ENCODE measurements at places on chromosomes 3 and 15. TPM values are rescaled to one million over a fixed set of nuclear protein-coding genes. Genes with fewer than 3 reads are reported as not detected.

The PPP1R14D gene
- total RNA-seq = not detected

The FAM107A gene
- 4.1 TPM for total RNA-seq

The CLK3 gene
- total RNA-seq = 41.0 TPM

The NANOGP8 gene
- total RNA-seq = 0.44 TPM

The SLC9A9 gene
- total RNA-seq = 14.6 TPM

The CPLX3 gene
- total RNA-seq = not detected

DNA sequence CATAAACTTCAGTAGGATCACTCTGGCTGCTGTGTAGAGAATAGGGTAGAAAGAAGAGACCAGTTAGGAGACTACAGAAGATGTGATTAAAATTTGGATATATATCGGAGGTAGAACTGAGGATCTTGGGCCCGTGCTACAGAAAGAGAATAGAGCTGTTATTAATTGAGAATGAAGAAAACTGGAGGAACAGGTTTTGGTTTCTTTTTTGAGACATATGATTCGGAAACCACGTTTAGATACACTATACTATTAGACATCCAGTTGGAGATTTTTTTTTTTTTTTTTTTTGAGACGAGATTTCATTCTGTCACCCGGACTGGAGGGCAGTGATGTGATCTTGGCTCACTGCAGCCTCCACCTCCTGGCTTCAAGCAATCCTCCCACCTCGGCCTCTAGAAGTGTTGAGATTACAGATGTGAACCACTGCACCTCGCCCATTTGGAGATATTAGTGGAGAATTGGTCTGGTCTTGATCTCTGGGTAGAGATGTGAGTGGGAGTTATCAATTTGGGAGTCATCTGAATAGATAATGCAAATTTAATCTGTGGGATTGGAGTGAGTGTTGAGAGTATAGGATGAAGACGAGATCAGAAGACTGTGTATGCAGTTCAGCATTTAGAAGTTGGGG lies 50.9 kb downstream of the TCF12 start:
- ATAC-seq = peak; percentile 77

DNA sequence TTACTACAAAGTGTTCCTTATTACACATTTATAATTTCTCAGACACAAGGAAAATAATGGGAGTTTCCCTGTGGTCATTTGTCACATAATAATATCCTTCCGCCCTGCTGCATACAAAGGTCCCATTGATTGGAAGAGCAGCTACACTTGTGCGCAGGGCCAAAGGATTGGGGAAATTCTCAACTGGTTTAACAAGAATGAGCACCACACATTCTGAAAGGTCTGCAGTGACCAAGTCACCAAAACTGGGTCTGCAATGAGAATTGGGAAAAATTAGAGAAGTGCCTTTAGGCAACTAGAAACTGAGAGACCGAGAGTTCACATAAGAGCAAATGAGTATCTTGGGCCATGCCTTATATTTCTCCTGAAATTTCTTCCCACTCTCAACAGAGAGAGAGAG lies 98.2 kb upstream of the NR2F2 start:
- no peak for ATAC-seq

DNA sequence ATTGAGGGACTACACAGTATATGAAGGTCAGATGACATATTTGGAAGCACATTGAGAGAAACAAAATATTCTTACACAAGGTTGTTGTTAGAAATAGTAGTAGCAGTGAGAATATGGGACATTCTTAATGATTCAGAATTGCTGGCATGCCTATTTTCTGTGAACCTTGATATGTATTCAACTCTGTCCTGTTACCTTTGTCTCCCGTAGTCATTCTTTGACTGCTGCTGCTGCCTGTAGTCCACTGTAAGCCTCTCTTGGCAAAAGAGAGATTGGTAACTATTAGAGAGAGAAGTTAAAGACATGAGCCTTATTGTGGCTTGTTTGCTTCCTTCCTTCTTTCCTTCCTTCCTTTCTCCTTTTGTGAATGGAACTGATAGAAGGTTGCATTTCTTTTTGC lies 64.5 kb downstream of the TCF12 start:
- ATAC-seq = no peak

DNA sequence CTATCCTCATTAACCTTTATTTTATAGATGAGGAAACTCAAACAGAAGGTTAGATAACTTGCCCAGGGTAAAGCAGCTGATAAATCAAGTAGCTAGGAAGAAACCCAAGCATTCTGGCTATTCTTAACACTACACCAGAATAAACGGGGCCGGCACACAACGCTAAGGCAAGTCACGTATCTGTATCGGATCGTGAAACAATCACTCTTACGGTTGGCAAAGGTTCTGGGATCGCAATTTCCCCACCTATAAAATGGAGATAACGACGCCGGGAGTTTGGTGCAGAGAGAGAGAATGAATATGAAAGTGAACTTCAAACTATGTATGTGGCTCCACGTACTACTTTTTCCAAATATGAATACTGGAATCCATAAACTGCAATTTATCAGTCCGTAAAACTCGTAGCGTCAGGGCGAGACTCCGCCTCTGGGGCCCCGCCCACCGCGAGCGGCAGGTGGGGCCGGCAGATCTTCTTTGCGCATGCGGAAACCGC lies 252 bp upstream of the ARMC8 start:
- peak; percentile 97 for ATAC-seq

DNA sequence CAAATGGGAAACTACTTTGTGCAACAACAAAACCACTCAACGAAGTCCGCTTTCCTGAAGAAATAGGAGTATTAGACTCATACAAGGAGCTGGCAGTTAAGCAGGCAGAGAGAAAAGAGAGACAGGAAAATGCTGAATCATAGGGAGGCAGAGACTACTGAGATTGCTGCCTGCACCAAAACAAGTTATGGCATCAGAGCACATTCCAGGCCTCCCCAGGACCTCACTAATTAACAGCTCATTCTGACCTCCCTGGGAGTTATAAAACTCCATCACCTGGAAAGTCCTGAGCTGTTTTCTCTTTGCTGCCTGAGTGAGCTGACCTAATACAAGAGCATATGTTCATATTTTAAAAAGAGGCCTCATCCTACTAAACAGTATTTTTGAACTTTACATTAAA lies 741.0 kb downstream of the MCTP2 start:
- ATAC-seq = no peak

DNA sequence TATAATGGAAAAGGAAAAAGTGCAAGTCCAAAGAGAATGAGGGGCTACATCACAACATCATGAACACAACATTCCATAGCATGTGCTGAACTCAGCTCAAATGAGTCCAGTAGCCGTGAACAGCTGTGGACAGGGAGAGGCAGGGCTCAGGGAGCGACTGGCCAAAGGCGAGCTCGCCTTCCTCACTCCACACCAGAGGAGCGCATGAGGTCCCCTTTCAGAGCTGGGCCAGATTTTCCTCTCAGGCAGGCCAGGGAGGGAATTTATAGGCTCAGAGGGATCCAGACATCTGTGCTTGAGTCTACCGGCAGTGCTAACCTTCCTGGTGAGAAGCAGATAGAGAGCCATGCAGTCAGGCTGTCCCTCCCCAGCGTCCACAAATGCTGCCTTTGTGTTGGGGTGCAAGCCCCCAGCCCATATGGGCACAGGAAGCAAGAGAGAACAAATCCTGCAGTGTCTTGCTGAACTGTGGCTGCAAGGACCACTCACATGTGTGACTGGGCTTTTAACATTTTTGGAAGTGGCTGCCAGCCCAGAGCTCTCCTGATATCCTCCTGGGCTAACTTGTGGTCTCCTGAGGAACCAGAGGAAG lies 32.5 kb downstream of the ARHGEF3 start:
- ATAC-seq = no peak

- no peak for ATAC-seq
These were observed 40.5 kb upstream of the ROPN1 start for GRCh38 chr3:124032311-124032880.

GRCh38 chr3:31137718-31138465 lies 243.4 kb upstream of the GADL1 start:
- ATAC-seq = peak; percentile 39

DNA sequence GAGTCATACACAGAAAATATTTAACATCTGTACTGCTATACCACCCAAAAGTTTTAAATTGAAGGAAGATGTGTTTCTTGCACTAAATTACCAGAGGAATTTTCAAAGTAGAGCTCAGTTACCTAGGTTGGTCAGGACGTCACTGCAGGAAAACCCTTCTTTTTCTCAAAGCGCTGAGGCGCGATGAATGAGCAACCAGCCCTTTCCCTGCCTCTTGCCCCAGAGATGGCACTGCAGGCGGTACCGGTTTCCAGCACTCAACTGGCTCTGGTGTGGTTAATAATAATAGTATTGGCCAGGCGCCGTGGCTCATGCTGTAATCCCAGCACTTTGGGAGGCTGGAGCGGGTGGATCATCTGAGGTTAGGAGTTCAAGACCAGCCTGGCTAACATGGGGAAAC lies 49.3 kb downstream of the HES1 start:
- ATAC-seq = peak; percentile 70

DNA sequence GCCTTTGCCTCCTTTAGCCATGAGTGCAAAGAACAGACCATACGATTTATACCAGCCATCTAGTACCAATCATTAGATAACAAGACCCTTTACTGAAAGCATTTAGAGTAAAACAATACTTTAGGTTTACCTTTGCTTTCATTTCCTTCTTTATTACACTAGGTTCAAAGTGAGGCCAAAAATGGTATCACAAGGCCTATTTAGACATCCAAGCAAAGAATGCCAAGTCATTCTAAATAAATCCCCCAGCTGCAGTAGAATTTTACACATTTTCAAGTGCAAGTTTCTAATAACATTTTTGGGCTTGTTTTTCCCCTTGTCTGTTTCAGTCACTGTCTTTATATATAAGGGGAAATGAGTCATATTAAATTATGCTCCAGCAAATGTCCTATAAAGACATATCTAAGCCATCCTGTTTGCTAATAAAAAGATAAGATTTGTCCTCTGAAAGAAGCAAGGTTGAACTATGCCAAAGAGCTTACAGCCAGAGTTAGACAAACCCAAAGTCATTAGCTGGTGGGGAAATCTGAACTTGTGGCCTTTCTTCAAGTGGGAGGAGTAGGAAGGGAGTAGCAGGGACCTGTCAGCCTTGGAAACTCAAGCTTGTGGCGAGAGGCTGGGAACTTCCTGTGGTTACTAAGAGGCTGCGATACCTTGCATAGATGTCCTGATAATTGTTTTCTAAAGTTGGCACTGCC lies 232.7 kb downstream of the MECOM start:
- ATAC-seq = peak; percentile 89

DNA sequence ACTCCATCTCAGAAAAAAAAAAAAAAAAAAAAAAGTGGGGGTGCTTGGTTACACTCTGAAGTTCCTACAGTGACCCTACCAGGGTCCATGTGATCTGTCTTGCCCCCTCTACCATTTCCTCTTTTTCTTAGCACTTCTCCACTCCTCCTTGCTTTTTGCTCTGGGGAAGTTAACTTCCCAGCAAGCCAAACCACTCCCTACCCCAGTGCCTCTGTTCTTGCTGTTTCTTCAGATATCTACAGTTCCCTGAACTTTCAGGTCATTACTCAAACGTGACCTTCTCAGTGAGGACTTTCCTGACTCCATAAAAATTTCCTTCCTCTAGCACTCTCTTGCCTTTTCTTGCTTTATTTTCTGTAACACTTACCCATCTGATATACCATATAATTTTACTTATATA lies 61.1 kb upstream of the GCNT3 start:
- no peak for ATAC-seq

DNA sequence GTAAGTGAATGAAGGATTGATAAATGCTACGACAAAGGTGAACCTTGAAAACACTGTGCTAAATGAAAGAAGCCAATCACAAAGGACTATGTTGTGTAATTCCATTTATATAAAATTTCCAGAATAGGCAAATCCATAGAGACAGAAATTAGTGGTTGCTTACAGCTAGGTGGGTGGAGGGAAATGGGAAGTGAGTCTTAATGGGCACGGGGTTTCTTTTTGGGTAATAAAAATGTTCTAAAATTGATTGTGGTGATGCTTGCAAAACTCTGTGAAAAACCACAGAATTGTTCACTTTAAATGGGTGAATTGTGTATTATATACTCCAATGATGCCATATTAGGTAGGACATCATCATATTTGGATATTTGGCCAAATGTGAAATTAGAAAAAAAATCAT lies 20.9 kb upstream of the TEX9 start:
- no peak for ATAC-seq

- no peak for ATAC-seq
These were observed 22.4 kb downstream of the CD86 start for GRCh38 chr3:122077293-122078234.

DNA sequence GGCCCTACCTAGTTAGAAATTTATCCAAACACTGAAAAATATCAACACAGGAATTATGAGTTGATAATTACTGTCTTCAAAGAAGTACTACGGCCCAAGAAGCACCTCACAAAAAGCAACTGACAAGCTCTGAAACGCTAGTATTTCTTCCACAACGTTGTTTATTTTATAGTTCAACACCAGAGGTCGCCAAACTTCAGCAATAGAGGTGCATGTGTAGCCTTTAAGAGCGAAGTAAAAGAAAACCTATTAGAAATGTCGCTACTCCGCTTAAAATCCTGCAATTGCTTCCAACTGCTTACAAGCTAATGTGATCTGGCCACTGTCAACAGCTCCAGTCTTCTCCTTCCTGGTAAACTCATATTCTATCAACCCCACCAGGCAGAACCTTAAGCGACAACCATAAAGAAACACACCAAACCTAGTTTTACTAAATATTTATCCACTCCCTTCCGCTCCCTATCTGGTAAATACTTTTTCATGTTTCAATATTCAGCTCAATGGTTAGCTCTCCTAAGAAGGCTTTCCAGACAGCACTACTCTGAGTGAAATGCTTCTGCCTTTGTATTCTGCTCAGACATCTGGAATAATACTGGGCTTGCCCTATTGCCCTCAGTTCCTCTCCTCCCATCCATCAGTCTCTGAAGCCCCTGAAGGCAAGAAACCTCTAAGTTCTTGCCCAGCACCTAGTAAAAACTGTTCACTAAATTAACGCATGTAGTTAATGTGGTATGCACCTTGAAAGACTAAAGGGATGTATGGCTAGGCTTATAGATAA lies 110.2 kb downstream of the NR1I2 start:
- peak; percentile 67 for ATAC-seq

GRCh38 chr3:10006762-10007090 lies 19.5 kb upstream of the FANCD2 start:
- no peak for ATAC-seq

DNA sequence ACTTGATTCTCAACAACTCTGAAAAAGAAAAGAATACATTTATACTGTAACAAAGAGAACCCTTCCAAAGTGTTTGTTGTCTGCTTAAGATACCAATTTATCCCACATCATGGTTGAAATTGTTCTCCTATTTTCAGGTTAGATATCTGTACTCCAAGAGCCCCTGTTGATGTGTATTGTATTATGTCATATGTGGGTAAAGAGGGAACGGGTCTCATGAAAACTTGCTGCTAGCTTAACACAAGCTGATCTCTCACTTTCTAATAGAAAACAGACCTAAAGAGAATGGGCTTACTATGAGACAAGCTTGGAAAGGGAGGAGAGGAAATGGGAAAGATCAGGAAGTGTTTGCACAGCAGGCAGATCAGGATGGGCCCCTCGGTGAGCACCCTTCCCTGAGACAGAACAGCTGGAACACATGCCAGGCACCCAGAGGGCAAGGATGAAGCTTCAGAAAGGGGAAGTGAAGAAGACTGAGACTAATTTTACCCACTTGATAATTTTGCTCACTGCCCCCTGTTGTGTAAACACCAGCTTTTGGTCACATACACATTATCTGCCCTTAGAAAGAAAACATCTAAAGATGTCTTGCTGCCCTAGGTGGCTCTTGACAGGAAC lies 747.9 kb upstream of the CCDC54 start:
- ATAC-seq = no peak

Data from esophagus mucosa (tissue), 1 donor.